Stimulated activated CD4-positive, alpha-beta T cell treated with anti-CD3 and anti-CD28 coated beads, Interleukin-2, amount 100 ng/mL, for 24 hours (primary cell): ENCODE measurements at places on chromosomes 3 and 15.

DNA sequence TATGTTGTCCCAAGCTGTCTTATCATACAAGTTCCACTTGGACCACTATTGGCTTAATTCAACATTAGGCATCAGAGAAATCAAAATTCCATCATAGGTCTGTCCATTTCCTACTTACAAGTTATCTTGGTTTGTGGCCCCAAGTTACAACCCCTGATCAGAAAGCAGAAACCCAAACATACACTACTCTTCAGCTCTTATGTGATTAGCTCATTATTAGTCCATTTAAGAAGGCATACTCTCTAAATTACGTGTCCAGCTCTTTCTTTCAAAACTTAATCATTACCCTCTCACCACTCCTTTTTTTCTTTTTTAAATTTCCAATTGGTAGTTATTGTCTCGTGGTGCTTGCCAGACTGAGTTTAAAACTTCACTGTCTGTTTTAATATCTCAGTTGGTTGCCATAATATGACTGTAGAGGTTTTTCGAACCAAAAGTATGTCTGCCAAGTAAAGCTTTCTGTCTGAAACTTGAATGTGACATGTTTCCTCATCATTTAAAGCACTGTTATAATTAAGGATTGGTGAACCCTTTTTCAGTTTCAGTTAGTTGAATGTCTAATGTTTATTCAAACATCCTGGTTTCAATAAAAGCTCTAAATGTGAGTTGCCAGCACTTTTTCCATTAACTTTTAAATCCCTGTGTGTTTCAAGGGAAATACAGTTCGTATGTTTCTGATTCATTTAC, 150.3 kb downstream of the SAMMSON start:
- no peak for DNase-seq

DNA sequence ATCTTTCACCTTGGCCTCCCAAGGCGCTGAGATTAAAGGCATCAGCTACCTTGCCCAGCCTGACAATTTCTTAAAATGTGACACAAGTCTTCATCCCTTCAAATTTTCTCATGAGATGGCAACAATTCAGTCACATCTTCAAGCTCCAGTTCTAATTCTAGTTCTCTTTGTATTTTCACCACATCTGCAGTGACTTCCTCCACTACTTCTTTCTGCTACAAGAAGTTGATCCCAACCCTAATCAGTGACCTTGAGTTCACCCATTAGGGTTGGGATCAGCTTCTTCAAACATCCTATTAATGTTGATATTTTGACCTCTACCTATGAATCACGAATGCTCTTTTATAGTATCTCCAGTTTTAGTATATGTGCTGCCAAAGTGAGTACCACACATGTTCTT, 59.8 kb downstream of the TRIM71 start:
- DNase-seq = no peak

DNA sequence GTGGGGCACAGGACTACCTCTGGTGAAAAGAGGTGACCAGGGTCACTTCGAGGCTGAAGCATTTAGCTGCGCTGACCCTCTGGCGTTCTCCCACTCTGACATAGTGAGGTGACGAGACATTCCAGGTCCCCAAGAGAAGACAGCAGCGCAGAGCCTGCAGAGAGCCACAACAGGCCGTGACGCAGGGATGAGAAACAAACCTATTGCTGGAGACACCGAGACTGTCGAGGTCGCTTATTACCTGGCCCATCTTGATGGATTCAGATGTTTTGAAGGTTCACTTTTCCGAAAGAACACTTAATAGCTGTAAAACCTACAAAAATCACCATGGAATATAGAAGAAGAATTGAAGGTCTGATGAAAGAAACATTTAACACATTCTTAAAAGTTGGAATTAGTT, 466.3 kb downstream of the NR2F2 start:
- DNase-seq = no peak

GRCh38 chr3:138180375-138181029, 5.8 kb upstream of the DBR1 start:
- DNase-seq = no peak
